ENCODE measurements at places on chromosomes 3 and 15.

DNA sequence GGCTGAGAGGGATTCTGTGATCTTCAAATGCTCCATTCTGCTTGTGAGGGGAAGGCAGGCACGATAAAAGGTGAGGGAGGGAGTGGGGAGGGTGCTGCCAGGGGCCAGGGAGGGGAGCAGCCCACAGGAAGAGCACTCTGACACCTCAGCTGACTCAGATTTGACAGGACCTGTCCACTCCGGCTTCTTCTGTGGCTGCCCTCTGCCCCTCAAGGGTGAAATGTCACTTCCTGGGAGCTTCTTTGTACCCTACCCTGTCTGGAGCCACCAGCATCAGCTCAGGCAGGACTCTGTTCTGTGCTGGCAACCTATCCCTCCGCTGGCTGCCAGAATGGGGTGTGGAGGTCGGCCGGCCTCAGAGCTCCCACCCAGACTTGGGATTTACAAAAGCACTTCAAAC is 114.0 kb upstream of the HACD2 start:
- no peak for DNase-seq

DNA sequence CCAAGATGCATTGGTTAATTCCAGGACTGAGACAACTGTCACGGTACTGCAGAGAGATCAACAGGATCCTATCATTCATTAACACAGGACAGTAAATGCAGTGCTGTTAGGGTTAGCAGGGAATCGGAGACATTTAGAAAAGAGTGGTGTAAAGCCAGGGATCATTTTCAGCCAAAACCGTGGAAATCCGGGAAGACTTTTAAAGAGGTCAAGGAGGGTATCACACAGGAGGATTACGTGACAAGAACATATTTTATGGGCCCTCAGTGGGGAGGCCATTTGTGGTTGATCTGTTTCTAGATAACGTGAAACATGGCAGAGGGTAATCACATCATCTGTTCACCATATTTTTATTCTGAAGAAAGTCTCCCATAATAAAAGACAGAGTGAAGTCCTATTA is 216.1 kb downstream of the PTPRG start:
- DNase-seq: no peak

GRCh38 chr3:188111002-188111584 is 42.9 kb upstream of the LPP start:
- DNase-seq: no peak

- no peak for DNase-seq
These were observed 7.6 kb downstream of the MYZAP start for GRCh38 chr15:57599296-57599810.

DNA sequence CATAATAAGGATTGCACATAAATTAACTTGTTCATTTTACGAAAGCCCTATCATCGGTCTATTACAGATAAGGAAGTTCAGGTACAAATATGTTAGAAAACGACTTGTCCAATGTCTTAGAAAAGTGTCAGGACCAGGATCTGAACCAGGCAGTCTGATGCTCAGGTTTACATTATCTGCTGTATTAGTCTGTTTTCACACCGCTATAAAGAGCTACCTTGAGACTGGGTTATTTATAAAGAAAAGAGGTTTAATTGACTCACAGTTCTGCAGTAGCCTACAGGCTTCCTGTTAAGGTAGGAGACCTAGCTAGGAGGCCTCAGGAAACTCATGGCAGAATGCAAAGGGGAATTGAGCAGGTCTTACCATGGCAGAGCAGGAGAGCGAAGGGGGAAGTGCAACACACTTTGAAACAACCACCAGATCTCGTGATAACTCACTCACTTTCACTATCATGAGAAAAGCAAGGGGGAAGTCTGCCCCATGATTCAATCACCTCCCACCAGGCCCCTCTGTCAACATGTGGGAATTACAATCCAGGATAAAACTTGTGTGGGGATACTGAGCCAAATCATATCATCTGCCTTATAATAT is 45.8 kb upstream of the GOLIM4 start:
- DNase-seq: no peak

DNA sequence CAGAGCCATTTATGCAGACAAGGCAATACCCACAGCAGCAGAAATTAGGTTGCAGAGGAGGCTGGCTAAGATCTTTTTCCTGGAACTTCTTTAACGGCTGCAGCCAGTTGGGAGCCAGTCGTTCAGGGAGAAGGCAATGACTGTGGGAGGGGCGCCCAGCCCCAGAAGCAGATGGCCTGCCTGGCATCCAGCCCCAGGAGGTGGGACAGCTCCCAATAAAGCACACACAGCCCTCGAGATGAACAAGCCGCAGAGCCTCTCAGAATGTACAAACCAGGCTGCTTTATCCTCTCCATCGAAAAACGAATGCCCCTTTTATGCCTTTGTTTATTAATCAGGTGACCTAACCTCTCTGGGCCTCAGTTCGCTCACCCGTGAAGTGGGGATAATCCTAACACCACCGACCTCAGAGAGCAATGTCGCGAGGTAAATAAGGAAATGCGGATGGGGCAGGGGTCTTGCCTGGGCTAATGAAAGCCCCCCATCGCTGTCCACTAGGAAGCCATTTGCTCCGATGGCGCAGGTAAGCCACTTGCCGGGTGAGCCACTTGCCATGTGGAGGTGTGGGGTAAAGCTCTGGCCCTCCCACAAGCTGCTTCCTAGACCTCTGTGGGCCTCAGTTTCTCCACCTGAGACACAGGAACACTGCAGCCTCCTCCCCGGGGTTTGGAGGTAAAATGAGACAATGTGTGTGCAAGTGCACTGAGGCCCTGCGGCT is 35.8 kb downstream of the MGLL start:
- DNase-seq: no peak

GRCh38 chr3:169264711-169265110 is 398.8 kb downstream of the MECOM start:
- DNase-seq: peak; percentile 52

- DNase-seq: no peak
These were observed 235.0 kb downstream of the ULK4 start for GRCh38 chr3:41726891-41727290.

- peak; percentile 21 for DNase-seq
These were observed 88.3 kb upstream of the ADAMTSL3 start for GRCh38 chr15:83565553-83566159.

DNA sequence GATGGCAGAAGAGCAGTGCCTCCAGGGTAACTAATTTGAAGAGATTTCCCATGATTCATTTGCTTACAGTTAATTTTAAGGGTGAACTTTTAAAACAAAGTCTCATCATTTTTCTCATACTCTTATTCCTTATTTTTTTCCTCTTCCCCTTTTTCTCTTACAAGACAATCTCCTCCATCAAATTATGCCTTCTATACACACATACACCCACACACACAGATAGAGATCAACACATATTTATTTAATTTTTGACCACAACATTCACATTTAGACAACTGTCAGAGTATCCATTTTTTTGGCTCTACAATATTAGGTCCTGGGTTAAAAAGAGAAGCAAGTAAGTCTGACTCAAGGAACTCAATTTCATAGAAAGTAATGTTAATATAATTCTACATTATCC is 37.6 kb downstream of the AAGAB start:
- no peak for DNase-seq

GRCh38 chr3:15647611-15648167 is 46.1 kb downstream of the BTD start:
- no peak for DNase-seq

Data from LNCaP clone FGC (cell line).